ENCODE measurements at places on chromosomes 11 and 22. TPM values are rescaled to one million over a fixed set of nuclear protein-coding genes. Genes with fewer than 3 reads are reported as not detected.

Gene KCNJ1
- 0.12 TPM for polyA plus RNA-seq

Gene TIGD3
- 0.45 TPM for polyA plus RNA-seq

Gene DMC1
- 0.13 TPM for polyA plus RNA-seq

Gene PEX26
- polyA plus RNA-seq: 3.8 TPM

Gene SOX10
- not detected for polyA plus RNA-seq

Gene PANX3
- not detected for polyA plus RNA-seq

Gene RIMBP3B
- polyA plus RNA-seq: 0.96 TPM

Gene CRYBB2
- polyA plus RNA-seq: not detected

Gene RFPL3
- not detected for polyA plus RNA-seq

Gene PLA2G3
- polyA plus RNA-seq: not detected

Gene UPB1
- polyA plus RNA-seq: 0.15 TPM

Gene NOX4
- polyA plus RNA-seq: not detected

Gene SLC1A2
- not detected for polyA plus RNA-seq

Gene KRTAP5-9
- polyA plus RNA-seq: not detected

Gene SEC14L6
- not detected for polyA plus RNA-seq

Gene TMEM191B
- not detected for polyA plus RNA-seq

Gene DERL3
- not detected for polyA plus RNA-seq

Gene OR51E2
- polyA plus RNA-seq: not detected

Gene BAD
- 40.3 TPM for polyA plus RNA-seq

Gene C11orf87
- not detected for polyA plus RNA-seq

Gene SMC1B
- not detected for polyA plus RNA-seq

Gene PKNOX2
- not detected for polyA plus RNA-seq

Gene TSPAN32
- 15.7 TPM for polyA plus RNA-seq

Gene ADAMTS15
- not detected for polyA plus RNA-seq

Gene FIBP
- 60.0 TPM for polyA plus RNA-seq

Gene THY1
- polyA plus RNA-seq: not detected

Gene TRIM22
- polyA plus RNA-seq: 184 TPM

Gene MMP1
- not detected for polyA plus RNA-seq

Gene KCNA4
- not detected for polyA plus RNA-seq

Gene KIF18A
- polyA plus RNA-seq: 0.48 TPM

Gene HORMAD2
- polyA plus RNA-seq: not detected

Gene CACNA1I
- polyA plus RNA-seq: 0.40 TPM

Gene PCNX3
- 7.9 TPM for polyA plus RNA-seq

Gene ARHGAP42
- polyA plus RNA-seq: not detected

Gene DNAJB13
- polyA plus RNA-seq: 0.45 TPM

Gene BIRC3
- 18.8 TPM for polyA plus RNA-seq

Gene FXYD2
- 11.2 TPM for polyA plus RNA-seq

Gene DDX25
- not detected for polyA plus RNA-seq

Gene OR8B4
- polyA plus RNA-seq: not detected

Gene FAM83F
- not detected for polyA plus RNA-seq

Gene FOLR2
- polyA plus RNA-seq: not detected

Gene C22orf31
- polyA plus RNA-seq: not detected

Gene LRP4
- polyA plus RNA-seq: not detected

Gene MAJIN
- polyA plus RNA-seq: 1.2 TPM

Gene CSTF3
- polyA plus RNA-seq: 17.8 TPM

Gene TIMM10
- 76.5 TPM for polyA plus RNA-seq

Gene AIFM3
- 0.17 TPM for polyA plus RNA-seq

Gene OR52N4
- 0.25 TPM for polyA plus RNA-seq

Gene PATE4
- not detected for polyA plus RNA-seq

Measured in naive thymus-derived CD4-positive, alpha-beta T cell (primary cell).